ENCODE measurements at places on chromosomes 7 and 10.

DNA sequence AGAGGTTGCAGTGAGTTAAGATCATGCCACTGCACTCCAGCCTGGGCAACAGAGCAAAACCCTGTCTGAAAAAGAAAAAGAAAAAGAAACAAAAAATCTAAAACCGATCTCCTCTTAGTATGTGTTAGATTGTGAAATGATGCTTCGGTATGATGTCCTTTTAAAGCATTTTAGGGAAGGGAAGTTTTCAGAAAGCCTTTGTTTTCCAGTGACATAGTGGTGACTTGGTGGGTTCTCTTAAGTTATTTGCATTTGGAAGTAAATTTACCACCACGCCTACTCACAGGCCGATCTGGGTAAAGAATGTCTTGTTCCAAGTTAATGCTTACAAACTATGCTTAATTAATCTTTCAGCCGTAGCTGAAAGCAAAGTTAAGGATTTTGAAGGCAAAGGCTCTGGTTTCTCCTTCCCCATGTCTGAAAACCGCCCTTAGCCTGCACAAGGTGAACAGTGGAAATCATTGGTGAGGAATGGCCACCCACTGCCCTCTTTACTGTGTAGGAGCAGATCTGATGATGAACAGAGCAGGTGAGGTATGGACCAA is 10.7 kb downstream of the MTURN start:
- DNase-seq, result no peak

DNA sequence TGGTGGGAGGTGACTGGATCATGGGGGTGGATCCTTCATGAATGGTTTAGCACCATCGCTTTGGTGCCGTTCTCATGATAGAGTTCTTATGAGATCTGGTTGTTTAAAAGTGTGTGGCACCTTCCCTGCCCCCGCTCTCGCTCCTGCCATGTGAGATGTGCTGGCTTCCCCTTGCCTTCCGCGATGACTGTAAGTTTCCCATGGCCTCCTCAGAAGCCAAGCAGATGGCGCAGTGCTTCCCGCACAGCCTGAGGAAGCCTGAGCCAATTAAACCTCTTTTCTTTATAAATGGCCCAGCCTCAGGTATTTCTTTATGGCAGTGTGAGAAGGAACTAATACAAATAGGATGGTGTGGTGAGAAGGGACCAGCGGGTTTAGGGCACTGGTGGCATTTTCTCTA is 243.3 kb upstream of the CELF2 start:
- DNase-seq, result no peak

DNA sequence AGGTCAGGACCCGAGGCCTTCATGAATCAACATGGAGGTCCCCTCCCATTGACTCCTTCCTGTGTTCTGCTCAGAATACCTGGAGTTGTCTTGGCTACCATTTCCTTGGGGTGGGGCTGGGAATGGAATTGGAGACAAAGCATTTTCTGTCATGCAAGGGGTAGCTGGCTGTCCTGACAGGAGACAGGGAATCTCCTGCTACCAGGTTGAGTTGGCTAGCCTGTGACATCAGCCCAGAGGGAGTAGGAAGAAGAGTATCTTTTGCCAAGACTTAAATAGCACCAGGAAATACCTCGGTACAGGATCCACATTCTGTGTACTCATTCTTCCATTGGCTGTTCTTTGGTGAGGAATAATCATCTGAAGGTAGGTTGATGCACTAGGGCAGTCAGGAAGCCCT is 4.9 kb downstream of the ZDHHC16 start:
- no peak for DNase-seq

DNA sequence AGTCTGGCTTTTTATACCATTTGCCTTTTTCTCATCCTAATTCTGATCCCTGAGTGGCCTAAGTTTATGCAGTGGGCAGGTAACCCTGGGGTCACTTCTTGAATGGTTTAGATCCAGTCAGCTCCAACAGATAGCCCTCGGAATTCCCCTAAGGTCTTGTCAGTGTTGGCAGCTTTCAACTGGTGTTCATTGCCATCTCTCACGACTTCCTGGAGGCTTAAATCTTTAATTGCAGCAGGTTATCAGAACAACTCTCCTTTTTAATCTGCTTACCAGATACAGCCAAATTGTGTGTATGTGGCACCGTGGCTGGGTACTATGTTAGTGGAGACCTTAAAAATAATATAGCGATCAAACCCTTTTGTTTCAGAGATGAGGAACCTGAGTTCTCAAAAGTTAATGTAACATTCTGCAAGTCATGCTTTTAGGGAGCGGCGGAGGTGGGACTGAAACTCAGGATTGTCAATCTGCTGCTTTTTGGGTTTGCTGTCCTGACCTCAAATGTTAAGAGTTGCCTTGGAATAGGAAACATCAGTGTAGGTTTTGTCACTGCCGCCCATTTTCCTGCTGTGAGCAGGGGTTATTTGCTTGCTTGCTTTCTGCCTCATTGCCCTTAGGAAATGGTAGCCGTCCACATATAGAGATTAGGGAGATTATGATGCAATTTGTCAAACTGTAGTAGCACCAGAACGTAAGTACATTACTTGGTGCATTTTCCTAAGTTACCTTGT is 818 bp downstream of the DLD start:
- no peak for DNase-seq

GRCh38 chr10:111199587-111199986 is 122.8 kb downstream of the ADRA2A start:
- no peak for DNase-seq

- no peak for DNase-seq
Observed at GRCh38 chr7:7109934-7110333, 72.4 kb upstream of the C1GALT1 start.

GRCh38 chr7:23472046-23472445 is 1.8 kb upstream of the IGF2BP3 start:
- DNase-seq, result no peak

DNA sequence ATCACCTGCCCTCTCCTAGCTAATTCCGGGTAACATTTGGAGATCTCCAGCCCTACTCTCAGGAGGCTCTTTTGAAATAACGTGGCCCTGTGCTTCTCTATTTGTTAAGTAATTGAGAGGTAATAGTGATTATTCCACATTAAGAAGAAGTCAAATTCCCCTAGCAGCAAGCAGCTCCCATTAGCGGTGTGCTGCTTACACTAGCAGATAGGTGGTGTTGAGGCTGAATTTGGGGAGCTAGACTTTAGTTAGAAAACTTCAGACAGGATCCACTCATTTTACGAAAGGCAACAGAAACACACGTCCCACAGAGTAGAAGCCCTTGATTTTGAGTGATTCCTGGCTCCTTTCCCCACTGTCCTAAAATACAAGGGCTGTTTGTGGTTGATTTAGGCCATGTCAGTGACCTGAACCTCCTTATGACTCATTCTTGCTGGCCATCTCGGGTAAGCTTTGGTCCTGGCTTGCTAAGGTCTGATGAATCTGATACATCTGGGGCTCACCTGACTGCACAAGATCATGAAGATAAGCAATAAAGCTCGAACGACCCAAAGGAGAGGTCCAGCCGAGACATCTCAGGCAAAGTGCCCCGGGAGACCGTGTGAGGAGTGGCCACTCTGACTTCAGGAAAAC is 77.2 kb downstream of the FAM204A start:
- DNase-seq, result no peak

GRCh38 chr7:5282543-5283316 is at the start of gene SLC29A4:
Gene SLC29A4, plus strand, starts transcription at chr7:5282943. Its CDS starts 4,874 bp downstream, at chr7:5287817.
- peak; percentile 50 for DNase-seq

GRCh38 chr10:109178591-109178990 is 744.7 kb downstream of the XPNPEP1 start:
- no peak for DNase-seq

DNA sequence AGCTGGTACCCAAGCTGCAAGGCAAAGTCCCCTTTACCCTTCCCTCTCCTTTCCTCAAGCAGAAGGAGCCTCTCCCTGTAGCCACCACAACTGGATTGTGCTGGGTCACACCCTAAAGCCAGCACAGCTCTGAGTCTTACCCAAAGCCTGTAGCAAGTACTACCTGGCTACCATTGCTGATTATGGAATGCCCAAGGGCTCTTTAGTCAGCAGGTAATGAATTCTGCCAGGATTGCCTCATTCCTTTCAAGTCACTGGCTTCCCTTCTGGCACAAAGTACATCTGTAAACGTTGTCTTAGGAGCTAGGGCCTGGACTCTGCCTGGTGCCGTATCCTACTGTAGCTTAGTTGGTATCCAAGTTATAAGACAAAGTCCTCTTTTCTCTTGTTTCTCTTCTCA is 52.0 kb downstream of the FAS start:
- no peak for DNase-seq

DNA sequence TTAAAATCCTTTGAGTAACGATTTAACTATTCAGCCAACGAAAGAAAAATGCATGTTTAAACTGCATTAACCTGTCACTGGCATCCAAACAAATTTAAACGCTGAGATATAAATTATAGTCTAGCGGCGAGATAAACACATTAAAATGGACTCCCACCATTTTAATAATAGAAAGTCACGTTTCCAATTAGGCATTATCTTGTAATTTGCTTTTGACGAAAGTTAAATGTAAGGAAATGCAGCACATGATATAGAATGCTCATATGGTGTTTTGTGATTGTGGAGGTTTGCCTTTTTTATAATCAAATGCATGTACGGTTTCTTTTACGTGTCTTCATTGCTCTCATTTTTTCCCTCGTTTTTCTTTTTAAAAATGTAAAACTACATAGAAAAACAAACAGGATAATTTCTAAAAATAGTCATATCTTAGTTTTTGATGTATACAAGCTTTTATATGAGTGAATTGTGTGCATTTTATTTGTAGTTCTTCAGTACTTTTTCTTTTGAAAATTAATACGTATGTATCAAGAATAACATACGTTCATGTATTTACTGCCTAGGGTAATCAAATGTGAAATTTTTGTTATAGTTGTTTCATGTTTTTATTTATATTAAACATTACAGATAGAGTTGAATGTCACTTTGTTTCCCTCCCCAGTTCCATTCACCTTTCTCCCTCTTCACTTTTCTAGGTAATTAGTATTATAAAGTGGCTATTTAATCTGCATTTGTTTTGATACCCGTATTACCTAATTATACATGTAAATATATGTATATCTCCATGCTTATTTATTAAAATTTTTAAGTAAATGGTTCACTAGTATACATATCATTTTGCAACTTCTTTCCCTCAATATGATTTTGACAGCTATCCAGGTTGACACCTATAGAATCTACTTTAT is 1.1 kb upstream of the KLF14 start:
- no peak for DNase-seq

DNA sequence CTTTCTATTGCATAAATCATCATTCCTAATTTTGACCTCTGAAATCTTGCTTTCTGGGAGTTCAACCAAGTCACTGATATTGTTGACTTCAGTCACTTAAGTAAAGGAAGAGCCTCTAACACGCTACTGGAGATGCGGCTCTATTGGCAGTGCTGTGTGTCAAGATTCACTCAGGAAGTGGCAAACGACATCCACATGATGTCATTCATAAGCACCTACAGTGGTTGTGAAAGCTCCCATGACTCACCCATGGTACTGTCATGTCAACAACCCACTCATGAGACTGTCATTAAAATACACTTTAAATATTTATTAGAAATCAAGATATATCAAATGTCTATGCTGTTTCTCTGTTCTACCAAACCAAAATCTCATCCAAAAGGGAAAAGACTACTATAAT is 52.5 kb upstream of the LHFPL3 start:
- no peak for DNase-seq

DNA sequence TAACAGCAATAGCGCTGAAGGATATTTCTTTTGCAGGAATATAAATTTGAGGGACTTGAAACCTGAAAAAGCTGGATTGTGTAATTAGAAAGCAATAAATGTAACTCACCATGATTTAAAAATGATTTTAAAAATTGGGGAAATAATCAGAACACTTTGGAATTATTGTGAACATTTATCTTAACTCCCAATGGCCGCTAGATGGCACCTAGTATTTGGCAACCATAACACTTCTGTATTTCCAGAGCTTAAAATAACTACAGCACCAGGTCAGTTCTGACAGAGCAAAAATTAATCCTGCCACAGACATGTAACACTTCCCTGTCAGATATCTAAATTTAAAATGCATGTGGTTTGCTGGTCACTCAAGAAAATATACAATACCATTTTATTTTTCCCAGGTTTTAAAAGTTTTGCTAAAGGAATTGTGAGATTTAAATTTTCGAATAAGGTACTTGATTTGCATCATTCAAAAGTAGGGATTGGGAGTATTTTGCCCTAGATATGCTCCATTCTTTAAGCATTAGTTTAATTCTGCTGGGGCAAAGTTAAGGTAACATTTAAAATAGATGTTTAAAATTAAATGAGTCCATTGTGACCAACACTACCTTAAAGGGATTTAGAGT is 144.5 kb downstream of the PPP1R3A start:
- peak; percentile 41 for DNase-seq

- no peak for DNase-seq
Observed at GRCh38 chr7:151672716-151673115, 153.0 kb upstream of the RHEB start.

DNA sequence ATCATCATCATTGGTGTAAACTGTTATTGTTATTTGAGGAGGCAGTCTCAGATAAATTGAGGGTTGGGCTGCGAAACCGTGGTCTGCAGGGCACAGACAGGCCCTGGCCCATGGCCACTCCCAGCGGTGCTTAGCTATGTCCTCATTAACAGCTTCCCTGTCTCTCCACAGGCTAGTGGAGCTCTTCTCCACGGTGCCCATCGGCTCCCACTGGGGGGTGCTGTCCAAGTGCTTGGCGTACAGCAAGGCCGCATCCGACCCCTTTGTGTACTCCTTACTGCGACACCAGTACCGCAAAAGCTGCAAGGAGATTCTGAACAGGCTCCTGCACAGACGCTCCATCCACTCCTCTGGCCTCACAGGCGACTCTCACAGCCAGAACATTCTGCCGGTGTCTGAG is 21.6 kb downstream of the GPR26 start:
- DNase-seq, result peak; percentile 25

DNA sequence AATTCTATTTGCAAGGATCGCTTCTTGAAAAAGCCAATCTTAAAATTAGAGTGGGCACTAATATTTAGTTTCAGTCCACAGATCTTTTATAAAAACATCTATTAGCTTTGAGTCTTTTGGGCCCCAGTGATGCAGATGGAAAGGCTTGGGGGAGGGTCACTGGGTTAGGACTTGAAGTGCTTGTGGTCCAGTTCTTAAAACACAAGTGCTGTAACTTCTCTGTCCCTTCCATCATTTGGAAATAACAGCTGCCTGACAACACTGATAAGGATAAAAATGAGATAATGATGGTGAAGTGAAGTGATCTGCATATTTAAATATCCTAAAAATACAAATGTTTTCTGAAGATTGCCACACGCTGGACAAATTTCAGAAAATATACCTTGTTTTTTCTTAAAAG is 37.1 kb upstream of the ZRANB1 start:
- no peak for DNase-seq

DNA sequence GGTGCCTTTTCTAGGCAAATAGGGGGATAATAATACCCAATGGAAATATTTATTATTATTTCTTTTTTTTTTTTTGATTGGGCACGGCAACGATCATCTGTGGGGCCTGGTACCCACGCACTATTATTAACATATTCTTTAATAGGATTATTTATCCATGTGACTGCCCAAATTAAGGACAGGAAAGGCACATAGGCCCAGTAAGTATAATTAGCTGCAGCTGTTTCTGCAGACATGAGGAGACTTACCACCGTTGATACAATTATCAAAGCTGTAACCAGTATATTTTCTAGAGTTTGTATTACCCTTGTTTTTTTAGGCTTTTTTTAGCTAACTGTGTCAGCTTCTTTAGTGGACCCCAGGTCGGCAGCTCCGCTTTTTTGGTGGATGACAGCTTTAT is 25.2 kb upstream of the GUSB start:
- DNase-seq, result no peak

Data from HEK293T (cell line).